ENCODE measurements at places on chromosomes 6 and 20. TPM values are rescaled to one million over a fixed set of nuclear protein-coding genes. Genes with fewer than 3 reads are reported as not detected.

DNA sequence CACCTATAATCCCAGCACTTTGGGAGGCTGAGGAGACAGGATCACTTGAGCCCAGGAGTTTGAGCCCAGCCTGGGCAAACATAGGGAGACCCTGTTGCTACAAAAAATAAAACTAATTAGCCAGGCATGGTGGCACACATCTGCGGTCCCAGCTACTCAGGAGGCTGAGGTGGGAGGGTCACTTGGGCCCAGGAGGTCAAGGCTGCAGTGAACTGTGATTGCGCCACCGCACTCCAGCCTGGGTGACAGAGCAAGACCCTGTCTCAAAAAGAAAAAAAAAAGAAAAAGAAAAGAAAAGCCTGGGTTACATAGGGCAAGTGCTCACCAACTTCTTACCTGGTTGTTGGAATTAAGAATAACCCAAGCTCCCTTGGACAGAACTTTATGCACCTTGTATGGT lies 14.6 kb upstream of the MYB start:
- DNase-seq, result no peak

DNA sequence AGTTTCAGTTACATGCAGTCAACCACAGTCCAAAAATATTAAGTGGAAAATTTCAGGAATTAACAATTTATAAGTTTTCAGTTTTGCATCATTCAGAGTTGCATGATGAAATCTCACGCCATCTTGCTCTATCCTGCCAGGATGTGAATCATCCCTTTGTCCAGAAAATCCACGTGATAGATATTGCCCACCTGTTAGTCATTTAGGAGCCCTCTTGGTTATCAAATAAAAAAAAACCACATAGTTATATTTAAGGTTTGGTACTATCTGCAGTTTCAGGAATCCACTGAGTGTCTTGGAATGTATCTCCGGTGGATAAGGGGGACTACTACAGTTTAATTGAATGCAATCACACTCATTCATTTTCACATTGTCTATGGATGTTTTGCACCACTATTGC lies 1249.0 kb upstream of the CITED2 start:
- DNase-seq, result no peak

DNA sequence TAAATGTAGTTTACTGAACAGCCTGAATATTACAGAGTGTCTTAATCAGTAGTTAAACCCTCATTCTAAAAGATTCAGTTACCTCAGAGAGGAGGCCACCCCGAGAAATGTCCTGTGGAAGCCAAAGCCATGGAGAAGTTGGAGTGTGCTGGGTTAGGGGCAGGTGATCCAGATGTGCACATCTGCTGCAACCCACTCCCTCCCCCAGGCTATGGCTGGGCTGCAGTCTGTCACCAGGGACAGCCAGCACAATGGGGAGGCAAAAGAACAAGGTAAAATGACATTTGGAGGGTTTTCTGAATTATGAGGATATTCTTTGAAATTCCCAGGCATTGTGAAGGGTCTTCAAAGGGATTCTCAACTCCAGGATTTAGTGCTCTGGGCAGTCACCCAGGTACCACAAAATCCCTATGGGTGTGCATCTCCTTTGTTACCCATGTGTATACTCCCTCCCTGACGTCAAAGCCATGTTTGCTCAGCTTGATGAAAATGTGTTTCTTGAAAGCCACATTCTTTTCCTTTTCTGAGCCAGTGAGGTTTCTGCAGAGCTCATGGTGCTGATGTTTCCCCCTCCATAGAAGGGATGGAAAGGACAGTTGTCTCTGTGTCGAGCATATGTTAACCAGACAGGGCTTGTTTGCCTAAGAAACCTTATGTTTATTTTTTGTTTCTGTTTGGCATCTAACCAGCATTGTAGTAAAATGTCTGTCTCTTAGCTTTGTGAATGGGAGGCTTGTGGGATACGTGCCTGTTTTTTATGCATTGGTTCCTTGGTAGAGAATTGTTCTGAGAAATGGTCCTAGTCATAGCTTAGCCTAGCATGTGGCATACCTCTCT lies 212.3 kb upstream of the TBX18 start:
- no peak for DNase-seq

- DNase-seq, result no peak
Measured at GRCh38 chr6:155228546-155229166, 35.2 kb upstream of the CLDN20 start.

GRCh38 chr20:13928901-13929300 lies 61.5 kb downstream of the SEL1L2 start:
- no peak for DNase-seq

SNX9 gene
- 31.1 TPM for total RNA-seq

ADGRF4 gene
- 0.11 TPM for total RNA-seq
